ENCODE measurements at places on chromosomes 3 and 15. TPM values are rescaled to one million over a fixed set of nuclear protein-coding genes. Genes with fewer than 3 reads are reported as not detected.

GRCh38 chr3:66492672-66493071 is 8.2 kb downstream of the LRIG1 start:
- no peaks in the 10 kb centered on the region for H3K27me3 ChIP-seq
- DNase-seq, result no peak
- H3K4me3 ChIP-seq, result no peak overlapping the region
- peaks cover 84% of the 10 kb centered on the region for H3K4me1 ChIP-seq

GRCh38 chr15:48955967-48956366 is 7.8 kb downstream of the SHC4 start:
- DNase-seq, result no peak
- H3K4me3 ChIP-seq, result no peak overlapping the region
- peaks cover 7% of the 10 kb centered on the region for H3K36me3 ChIP-seq
- H3K4me1 ChIP-seq, result peaks cover 17% of the 10 kb centered on the region

The LYZL4 gene
- not detected for total RNA-seq

The FETUB gene
- not detected for total RNA-seq

DNA sequence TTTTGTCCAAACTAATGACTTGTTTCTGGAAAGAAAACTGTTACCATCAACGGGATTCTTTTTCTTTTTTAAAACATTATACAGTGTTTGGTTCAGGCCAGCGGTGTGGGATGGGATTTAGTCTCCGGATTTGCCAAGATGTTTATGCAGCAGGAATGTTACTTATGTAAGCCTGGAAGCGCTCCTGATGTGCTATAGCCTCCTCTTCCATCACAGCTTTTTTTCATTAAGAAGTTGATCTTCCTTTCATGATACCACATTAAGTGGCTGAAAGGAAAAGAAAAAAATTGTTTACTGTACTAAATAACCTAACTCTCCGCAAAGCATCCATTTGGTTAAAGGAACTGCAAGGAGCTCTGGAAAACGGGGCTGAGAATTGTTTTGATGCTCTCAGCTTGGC is 120.5 kb upstream of the ALDH1A3 start:
- peaks cover 25% of the 10 kb centered on the region for H3K4me1 ChIP-seq
- no peak overlapping the region for H3K27ac ChIP-seq
- DNase-seq, result no peak
- H3K27me3 ChIP-seq, result peaks cover 41% of the 10 kb centered on the region
- H3K4me3 ChIP-seq, result no peak overlapping the region
- no peaks in the 10 kb centered on the region for H3K36me3 ChIP-seq

DNA sequence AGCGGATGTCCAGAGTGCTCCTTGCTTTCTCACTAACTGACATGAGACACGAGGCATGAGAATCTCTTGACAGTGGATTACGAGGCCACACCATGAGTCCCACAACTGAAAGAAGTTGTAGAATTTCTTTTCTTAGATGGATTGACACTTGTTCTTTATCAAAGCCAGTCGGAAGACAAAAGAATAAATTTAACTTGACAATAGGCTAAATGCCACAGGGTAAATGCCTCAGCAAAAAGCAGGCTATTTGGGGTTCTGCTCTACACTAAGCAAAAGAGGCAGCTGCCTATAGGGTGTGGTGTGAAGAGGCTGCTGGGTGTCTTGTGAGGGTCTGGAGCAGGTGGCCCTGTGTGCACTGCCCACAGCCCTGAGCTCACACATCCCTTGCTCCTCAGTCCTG is 135.1 kb upstream of the SEMA6D start:
- H3K27me3 ChIP-seq, result no peaks in the 10 kb centered on the region
- no peak overlapping the region for H3K27ac ChIP-seq
- H3K36me3 ChIP-seq, result no peaks in the 10 kb centered on the region
- no peak for DNase-seq

The TGM5 gene
- total RNA-seq, result 0.21 TPM

The ASB14 gene
- total RNA-seq, result not detected

DNA sequence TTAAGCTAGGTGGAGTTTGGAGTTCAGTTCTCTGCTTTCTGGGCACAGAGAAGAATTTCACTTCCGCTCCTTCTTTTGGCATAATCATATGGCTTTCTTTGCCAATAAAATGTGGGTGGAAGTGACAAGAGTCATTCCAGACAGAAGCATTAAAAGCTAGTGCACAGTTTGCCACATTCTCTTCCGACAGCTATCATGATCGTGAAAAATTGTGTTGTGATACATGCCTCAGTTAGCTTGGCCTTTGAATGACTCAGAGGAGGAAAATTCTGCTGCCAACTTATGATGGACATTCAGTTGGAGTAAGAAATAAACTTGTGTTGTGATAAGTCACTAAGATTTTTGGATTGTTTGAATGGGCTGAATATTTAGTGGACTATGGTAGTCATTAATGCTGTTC is 291.7 kb upstream of the SATB1 start:
- DNase-seq, result no peak
- peak overlapping the region; percentile 42 for H3K4me3 ChIP-seq
- H3K36me3 ChIP-seq, result peaks cover 43% of the 10 kb centered on the region
- H3K27me3 ChIP-seq, result no peaks in the 10 kb centered on the region
- peak overlapping the region; percentile 98 for H3K27ac ChIP-seq

DNA sequence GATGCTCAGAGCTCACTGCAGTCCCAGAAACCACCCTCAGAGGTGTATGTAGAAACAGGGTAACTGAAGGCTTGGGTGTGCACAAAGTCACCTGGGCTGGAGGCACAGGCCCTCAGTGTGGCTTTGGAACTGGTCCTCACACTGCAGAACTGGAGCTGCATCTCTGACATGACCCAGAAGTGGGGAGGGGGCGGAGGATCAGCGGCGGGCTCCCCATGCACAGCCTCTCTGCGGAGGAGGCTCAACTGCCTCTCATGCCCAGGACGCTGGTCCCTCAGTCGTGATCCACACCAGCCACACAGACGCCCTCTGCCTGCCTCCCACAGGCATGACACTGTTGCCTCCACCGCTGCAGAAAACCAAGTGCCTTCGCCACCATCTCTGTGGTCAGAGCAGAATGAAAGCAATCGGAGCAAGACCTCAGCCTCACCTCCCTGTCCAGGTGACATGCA is 73.7 kb downstream of the TM2D3 start:
- H3K36me3 ChIP-seq, result no peaks in the 10 kb centered on the region
- peaks cover 3% of the 10 kb centered on the region for H3K27me3 ChIP-seq
- DNase-seq, result no peak
- H3K4me3 ChIP-seq, result no peak overlapping the region

DNA sequence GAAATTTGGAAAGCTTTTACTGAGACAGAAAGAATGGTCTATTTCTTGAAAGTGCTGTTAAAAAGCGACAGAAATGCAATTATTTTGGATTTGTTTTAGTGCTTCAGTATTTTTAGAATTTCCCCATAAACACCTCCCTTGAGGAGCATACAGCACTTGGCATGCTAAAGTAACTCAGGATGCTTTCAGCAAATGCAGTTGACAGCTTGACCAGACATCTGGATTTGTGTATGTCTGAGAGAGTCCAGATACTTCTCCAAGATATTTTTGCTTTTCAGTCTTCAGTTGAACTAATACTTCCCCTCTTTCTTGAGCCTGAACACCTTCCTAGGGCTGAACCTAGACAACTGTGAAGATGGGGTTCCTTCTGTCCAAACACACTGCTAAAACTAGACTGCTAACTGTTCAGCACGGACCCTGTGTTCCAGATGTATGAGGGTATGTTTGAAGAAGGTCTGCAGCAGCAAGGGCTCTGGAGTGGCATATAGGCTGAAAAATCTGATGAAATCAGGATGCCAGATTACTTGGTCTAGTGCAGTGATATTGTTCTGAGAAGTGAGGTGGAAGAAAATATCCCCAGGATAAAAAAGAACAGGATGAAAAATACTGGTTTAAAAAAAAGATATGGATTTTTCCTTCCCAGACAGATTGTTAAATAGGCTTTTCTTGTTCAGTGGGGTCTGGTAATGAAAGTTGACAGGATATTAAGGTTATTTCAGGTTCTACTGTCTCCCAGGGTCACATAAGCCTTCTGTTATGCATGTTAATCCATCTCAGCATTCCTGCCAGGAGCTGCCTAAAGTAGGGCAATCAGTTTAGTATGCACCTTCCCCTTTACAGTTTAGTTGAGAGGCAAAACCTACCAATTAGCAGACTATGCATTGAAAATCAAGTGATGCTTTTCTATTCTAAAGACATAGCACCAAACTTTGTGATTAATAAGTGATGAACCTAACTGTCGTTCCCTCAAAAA is 516.9 kb upstream of the TBL1XR1 start:
- no peaks in the 10 kb centered on the region for H3K4me1 ChIP-seq
- H3K36me3 ChIP-seq, result no peaks in the 10 kb centered on the region
- no peaks in the 10 kb centered on the region for H3K27me3 ChIP-seq
- H3K27ac ChIP-seq, result no peak overlapping the region
- DNase-seq, result no peak

DNA sequence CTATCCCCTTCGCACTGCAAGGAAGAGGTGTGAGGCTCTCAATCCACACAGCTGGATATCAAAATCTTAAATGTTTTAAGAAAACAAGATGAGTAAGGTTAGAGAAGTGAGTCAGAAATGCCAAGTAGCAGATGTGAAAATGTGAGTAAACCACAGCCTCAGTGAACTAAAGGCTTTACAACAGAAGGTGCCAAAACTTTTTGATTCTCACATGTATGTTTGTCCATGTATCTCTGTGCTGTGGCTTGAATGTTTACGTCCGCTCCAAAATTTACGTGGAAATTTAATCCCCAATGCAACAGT is 126.8 kb upstream of the PFN2 start:
- no peak for DNase-seq
- H3K4me3 ChIP-seq, result no peak overlapping the region
- peaks cover 4% of the 10 kb centered on the region for H3K27me3 ChIP-seq
- peak overlapping the region; percentile 61 for H3K27ac ChIP-seq
- H3K4me1 ChIP-seq, result peaks cover 7% of the 10 kb centered on the region

GRCh38 chr3:72753495-72753894 is 94.8 kb downstream of the SHQ1 start:
- H3K4me1 ChIP-seq, result peaks cover 42% of the 10 kb centered on the region
- H3K27me3 ChIP-seq, result no peaks in the 10 kb centered on the region
- H3K36me3 ChIP-seq, result peaks cover 36% of the 10 kb centered on the region
- DNase-seq, result no peak

DNA sequence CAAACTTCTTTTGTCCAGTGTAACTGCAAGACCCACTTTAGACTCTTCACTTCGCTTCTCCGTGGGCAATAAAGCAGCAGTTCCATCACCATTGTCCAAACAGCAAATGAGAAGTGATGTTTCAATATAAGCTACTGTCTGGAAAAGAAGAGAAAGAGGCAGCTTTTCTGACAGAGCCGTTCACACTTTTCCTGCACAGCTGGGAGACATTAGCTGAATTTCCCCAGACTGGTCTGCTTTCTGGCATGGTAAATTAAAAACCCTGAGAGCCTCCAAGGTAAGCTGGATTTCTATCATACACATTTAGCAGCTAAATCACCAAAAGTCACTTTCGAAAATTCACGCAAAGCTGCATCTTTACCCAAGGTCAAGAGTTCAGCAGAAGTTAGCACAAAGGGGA is 108.5 kb upstream of the CMC1 start:
- peaks cover 19% of the 10 kb centered on the region for H3K27me3 ChIP-seq
- H3K36me3 ChIP-seq, result no peaks in the 10 kb centered on the region
- no peaks in the 10 kb centered on the region for H3K4me1 ChIP-seq
- DNase-seq, result no peak

GRCh38 chr15:74156678-74157411 is 16.7 kb upstream of the ISLR start:
- peaks cover 20% of the 10 kb centered on the region for H3K4me1 ChIP-seq
- no peak overlapping the region for H3K27ac ChIP-seq
- no peak overlapping the region for H3K4me3 ChIP-seq
- DNase-seq, result no peak

- no peak for DNase-seq
- H3K36me3 ChIP-seq, result no peaks in the 10 kb centered on the region
- H3K4me3 ChIP-seq, result no peak overlapping the region
- no peaks in the 10 kb centered on the region for H3K27me3 ChIP-seq
These were observed 77.2 kb upstream of the KCNMB2 start for GRCh38 chr3:178459038-178459410.

DNA sequence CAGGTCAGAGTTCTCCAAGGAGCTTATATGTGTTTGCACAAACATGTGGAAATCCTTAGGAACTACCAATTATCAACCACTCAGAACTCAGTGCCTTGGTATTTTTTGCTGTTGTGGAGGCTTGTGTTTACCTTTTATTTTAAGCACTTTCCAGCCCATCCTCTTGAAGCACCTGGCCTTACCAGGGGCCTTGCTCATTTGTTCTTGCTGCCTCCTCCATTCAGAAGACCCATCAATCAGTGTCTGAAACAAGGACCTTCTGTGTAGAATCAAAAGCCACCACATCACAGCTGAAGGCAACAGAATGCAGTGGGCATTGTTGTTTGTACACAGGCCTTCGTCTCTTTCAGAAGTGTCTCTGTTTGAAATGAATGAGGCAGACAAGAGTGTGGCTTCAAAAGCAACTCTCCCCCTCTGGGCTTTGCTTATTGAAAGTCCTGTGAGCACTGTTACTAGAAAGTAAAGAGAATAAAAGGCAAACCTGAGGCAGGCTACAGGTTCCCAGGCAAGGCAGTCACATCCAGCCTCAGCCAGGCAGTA is 24.5 kb upstream of the LIPC start:
- peaks cover 22% of the 10 kb centered on the region for H3K4me1 ChIP-seq
- H3K27me3 ChIP-seq, result no peaks in the 10 kb centered on the region
- H3K36me3 ChIP-seq, result no peaks in the 10 kb centered on the region
- no peak overlapping the region for H3K27ac ChIP-seq

DNA sequence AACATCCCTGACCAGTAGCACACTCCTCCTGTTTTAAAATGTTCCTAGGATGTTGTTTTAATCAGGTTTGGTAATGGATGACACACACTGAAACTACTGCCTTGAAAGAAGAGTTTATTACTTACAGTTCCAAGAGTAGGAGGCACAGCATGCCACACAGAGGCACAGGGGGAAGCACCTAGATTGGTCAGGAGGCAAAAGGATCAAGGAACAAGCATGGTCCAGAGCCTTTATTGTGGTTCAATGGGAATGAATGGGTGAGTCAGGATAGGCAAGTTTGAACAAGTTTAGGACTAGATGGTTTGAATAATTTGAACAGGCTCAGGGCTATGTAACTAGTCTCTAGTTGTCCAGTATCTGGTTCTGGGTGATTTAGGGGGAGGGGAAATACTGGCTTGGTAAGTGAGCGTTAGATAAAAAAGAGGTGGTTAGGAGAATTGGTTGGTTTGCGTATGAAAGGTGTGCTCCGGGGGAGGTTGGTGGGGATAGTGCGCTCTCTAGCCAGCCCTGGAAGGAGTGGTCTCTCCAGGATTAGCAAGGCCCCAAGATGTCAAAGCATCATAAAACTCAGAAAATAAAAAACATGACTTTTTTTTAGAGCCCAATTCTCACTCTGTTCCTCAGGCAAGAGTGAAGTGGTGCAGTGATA is 35.1 kb downstream of the TMOD3 start:
- H3K27me3 ChIP-seq, result no peaks in the 10 kb centered on the region
- no peak overlapping the region for H3K4me3 ChIP-seq
- peak overlapping the region; percentile 73 for H3K27ac ChIP-seq
- peaks cover 66% of the 10 kb centered on the region for H3K36me3 ChIP-seq

DNA sequence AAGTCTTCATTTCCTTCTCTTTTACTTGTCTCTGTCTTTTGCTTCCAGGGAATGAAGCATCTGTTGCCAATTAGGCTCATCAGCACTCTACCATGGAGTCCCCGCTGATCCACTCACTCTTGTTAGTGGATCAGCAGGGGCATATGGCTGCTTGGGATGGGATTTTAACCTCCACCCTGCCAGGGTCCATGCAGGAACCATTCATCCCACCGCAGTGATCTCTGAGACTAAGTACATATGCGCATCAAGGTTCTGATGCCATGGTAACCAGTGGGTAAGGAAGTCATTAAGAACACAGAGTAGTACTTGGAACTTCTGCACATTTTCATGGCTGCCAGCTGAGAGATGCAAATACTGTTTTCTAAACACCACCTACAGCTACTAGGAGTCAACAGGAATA is 374.0 kb upstream of the ALCAM start:
- H3K4me3 ChIP-seq, result no peak overlapping the region
- DNase-seq, result no peak
- H3K4me1 ChIP-seq, result no peaks in the 10 kb centered on the region
- no peaks in the 10 kb centered on the region for H3K36me3 ChIP-seq
- H3K27ac ChIP-seq, result no peak overlapping the region
